Anterior cingulate cortex (tissue), 58 donors: ENCODE measurements at places on chromosomes 3 and 15.

DNA sequence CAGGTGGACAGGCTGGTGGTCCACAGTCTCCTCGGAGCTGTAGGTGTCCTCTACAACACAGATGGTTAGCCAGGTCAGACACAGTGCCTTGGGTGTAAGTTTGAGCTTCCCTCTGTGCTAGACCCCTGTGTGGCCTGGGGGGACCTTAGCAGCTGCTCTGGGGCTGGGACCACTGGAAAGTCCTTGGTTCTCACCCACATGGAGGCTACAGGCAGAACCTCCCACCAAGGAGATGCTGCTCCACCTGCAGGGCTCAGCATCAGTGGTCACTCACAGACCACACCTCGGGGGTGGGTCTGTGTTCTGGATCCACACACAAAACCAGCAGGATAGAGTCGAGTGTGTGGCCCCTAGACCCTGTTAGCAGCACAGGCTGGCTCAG is 8.4 kb downstream of the RASL12 start:
- no peak for DNase-seq

DNA sequence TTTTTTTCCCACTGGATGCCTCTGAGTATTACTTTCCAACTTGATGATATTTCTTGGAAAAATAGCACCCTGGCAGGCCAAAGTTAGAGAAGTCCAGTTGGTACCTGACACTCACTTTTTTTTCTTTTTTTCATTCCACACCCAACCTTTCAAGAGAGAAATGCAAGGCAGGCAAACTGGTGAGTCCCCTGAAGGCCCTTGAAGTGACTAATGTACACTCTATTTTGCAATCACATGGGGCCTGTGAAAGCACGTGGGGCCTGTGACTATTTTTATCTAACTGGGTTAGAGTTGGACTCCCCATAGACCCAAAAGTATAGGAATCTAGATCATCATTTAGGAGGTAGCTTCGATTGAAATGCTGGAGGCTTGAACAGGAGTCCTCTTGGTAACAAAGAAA is 316.7 kb downstream of the CHL1 start:
- DNase-seq, result no peak

DNA sequence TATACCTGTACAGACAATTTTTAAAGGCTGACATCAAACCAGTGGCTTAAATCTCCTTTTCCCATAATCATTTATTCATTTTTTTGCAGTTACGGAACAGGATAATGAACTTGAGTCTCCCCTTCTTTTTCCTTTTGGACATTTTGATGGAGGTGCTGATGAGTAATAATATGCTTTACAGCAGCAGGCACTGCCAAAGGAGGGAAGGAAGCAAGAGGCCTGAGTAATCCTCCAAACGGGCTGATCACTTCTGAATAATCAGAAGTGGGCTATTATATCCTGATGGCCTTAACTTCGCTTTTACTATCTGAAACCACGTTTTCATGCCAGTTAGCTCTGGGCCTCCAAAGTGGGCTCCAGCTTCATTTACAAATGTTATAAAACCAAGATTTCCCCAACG is 527.2 kb downstream of the FOXP1 start:
- DNase-seq, result no peak

GRCh38 chr3:179769411-179770247 is 116.8 kb downstream of the USP13 start:
- no peak for DNase-seq

DNA sequence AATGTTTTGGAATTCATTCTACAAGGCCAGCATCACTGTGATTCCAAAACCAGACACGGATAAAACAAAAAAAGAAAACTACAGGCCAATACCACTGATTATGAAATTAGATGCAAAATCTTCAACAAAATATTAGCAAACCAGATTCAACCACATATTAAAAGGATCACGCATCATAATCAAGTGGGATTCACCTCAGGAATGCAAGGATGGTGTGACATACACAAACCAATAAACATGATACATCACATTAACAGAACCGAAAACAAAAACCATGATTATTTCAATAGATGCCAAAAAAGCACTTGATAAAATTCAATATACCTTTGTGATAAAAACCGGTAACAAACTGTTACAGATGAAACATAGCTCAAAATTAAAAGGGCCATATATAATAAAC is 48.9 kb downstream of the DLG1 start:
- no peak for DNase-seq

DNA sequence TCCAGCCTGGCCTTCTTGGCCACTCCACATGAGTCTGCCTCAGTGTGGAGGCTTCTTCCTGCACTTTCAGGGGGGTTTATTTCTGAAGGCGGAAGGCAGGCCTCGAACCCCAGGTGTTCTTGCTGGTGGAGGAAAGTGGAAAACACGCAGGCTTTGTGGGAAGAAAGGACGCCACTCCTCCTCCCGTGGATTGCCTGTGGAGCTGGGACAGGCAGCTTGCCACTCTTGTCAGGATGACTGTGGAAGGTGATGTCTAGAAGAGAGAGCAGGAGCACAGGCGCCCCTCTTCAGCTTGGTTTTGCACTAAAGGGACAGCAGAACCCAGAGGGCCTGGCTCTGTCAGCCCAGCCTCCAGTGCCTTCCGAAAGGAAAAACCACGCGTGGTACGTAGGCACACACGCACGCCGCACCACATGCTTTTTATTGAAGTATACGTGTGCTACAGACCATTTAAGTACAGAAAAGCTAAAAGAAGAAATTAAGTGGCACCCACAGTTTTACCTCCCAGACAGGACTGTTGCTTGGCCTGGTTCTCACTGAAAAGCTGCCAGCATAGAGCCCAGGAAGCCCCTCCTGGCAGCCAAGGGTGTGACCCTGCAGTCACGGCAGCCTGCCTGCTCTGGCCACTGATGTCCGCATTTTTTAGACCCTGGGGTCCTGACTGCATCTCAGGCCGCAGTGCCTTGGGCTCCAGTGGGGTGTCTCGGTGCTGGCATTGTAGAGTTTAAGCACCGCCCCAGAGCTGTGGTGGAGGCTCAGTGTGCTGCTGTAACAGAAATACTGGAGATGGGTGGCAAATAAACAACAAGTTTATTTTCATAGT is 21.6 kb downstream of the KLF13 start:
- DNase-seq, result no peak

GRCh38 chr15:80721476-80721875 is 26.4 kb downstream of the ABHD17C start:
- no peak for DNase-seq

DNA sequence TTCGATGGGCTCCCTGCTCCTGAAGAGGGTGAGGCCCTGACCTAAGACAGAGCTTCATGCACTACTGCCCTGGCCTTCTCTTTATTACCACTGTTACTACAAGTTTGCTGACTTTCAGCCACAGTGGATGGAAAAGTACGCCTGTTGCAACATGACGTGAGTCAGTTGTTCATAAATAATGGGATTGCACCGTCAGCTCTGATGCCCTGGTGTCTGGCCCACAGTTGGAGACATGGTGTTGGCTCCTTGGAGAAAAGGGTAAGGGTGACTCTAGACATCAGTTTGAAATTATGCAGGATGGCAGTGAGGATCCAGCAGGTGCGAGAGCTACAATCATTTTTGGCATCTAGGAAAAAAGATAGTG is 5.5 kb downstream of the PAQR5 start:
- no peak for DNase-seq

GRCh38 chr15:33328106-33328505 is 17.3 kb downstream of the RYR3 start:
- DNase-seq, result no peak

- DNase-seq, result no peak
Measured at GRCh38 chr15:33382491-33382890, 71.7 kb downstream of the RYR3 start.

DNA sequence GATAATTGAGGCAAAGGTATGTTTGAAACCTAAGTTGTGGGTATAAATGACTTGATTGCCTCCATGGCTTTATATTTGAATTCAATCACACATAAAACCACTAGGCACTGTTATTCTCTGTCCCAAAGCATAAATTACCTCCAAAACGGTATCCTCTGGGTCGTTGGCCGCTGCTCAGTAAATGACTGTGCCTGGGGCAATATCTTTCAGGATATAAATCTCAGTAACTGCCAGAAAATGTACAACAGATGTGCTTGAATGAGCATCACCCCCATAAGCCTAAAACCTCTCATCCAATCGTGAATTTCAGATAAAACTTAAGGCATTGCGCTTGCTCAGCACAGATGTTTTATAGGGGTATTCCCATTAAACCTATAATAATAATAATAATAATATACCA is 19.0 kb upstream of the C3orf49 start:
- no peak for DNase-seq

DNA sequence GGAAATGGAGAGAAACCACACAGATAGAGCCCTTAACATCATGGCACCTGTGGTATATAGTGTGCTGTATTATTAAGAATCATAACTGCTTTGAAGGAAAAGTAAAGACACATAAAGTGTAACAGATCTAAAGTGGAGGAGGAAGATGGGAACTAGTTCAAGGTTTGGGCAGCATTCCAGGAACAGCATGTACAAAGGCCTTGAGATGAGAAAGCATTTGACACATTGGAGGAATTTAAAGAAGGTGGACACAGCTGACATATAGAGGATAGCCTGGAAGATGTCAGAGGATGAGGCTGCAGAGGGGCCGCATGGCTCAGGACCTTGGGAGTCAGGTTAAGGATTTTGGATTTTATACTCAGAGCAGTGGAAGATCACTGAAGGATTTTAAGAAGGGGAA is 39.0 kb downstream of the LRTM1 start:
- no peak for DNase-seq

- DNase-seq, result no peak
Measured at GRCh38 chr15:100041127-100041828, 300.5 kb downstream of the ADAMTS17 start.

- DNase-seq, result no peak
Measured at GRCh38 chr3:3798631-3799113, 559 bp upstream of the LRRN1 start.

GRCh38 chr3:186651678-186652215 is 11.5 kb downstream of the FETUB start:
- no peak for DNase-seq

DNA sequence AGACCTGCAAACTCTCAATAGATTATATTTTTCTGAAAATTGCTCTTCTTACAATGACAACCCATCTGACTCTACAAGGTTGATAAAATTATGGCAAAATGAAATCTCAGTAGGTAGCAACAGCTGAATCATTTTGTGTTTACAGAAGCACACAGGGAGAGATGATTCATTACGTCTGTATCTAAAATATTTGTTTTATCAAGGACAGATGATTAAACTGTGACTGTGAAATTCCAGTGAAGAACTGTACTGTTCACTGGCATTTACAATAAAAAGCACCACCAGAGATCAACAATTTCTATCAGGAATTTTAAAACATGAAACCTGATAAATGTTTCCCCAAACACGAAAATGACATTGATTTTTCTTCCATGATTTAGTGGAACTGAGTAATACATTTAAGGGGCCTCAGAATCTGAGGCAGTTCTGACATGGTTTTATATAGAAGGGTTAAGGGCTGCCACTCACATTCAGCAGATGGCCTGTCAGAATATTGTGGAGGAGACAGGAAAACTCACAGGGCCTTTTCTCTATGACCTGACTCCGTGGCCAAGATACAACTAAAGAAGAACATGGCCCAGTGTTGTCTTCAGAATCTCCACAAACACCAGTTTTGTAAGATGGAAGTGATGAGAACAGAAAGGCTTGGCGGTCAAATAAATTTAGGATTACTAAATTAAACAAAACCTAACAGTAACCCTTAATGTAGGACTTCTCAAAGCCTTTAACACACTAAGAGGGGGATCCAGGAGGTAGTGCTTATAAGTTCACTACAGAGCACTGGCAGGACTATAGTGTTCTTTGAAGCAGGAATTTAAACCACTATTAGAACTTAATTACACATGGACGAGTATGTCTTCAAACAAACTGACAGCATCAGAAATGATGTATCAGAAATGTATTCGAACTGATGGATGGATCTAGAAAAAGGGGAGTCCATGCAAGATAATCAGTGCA is 25.9 kb downstream of the RAD18 start:
- DNase-seq, result no peak
